ENCODE measurements at places on chromosomes 1 and 21.

DNA sequence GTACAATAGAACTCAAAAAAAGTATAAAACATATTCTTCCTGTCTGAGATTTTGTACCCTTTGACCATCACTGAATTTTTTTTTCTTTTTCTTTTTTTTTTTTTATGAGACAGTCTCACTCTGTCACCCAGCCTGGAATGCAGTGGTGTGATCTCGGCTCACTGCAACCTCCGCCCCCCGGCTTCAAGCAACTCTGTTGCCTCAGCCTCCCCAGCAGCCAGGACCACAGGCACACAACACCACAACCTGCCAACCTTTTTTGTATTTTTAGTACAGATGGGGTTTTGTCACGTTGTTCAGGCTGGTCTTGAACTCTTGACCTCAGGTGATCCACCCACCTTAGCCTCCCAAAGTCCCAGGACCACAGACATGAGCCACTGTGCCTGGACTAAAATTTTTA lies 10.4 kb downstream of the SDCCAG8 start:
- no peak for DNase-seq

DNA sequence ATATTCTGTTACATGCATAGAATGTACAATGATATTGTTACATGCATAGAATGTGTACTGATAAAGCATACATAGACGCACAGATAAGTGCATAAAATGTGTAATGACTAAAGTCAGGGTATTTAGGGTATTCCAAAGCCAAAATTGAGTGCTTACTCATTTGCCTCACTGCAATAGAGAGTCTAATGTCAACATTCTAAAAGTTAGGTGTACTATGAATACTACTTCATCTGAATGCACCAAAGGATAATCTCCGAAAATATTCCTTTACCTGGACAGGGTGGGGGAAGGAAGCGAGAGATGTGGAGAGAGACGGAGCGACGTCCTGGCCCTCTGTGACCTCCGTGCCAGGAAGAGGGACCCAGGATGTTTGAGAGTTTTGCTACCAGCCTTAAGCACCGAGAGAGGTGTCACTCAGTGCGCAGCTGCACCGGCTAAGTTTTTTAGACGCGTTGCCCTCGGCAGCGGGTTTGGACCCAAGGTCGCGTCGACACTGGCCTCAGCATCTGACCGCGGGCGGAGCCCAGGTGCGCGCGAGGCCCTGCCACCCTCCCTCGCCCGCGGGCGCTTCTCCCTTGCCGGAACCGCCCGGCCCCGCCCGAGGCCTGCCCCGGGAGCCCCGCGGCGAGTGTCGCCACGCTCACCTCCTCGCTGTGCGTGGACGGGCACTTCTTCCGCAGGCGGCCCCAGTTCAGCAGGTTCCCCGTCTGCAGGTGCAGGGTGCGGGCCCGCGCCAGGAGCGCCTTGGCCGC lies 660 bp downstream of the GCLM start:
- DNase-seq: peak; percentile 24

DNA sequence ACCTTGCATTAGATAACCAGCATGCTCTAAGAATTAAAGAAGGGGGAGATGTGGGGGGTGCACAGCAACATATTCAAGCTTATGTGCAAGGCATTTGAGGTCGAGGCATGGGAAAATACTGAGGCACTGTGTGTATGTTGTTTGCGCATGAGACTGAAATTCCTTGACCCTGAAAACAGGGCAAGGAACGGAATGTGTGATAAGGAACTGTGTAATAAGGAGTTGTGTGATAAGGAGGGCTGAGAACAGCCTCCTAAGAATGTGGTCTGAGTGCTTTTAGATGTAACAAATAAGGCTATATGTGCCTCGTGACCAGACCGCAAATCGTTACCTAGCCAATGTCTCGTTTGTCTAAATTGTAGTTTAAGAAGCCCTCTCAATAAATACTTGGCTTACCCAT lies 26.5 kb upstream of the ITLN1 start:
- no peak for DNase-seq

GRCh38 chr1:98323906-98324358 lies 337.6 kb upstream of the SNX7 start:
- DNase-seq: peak; percentile 25

GRCh38 chr1:17250601-17251000 lies 1.7 kb downstream of the PADI3 start:
- no peak for DNase-seq

DNA sequence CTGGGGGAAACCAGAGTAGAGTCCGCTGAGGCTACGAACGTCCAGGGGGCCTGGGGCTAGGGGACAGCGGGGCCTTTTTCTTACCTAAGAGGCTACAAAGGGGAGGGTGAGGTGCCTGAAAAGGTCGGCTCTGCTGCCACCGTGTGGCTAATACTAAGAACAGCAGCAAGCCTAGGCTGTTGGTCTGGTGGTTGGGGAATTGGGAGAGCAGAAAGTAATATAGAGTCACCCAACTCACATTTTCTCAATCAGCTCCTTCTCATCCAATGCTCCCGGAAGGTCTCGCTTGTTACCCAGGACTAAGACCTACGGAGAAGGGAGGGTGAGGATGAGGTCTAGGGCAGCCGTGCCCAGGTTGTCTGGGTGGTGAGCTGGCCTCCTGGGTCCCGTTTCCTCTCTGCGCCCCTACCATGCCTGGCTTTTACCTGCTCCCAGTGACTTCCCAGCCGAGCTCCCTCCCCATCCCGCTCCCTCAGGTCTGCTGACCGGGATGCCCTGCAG lies 9.3 kb downstream of the ARL8A start:
- DNase-seq: peak; percentile 79

DNA sequence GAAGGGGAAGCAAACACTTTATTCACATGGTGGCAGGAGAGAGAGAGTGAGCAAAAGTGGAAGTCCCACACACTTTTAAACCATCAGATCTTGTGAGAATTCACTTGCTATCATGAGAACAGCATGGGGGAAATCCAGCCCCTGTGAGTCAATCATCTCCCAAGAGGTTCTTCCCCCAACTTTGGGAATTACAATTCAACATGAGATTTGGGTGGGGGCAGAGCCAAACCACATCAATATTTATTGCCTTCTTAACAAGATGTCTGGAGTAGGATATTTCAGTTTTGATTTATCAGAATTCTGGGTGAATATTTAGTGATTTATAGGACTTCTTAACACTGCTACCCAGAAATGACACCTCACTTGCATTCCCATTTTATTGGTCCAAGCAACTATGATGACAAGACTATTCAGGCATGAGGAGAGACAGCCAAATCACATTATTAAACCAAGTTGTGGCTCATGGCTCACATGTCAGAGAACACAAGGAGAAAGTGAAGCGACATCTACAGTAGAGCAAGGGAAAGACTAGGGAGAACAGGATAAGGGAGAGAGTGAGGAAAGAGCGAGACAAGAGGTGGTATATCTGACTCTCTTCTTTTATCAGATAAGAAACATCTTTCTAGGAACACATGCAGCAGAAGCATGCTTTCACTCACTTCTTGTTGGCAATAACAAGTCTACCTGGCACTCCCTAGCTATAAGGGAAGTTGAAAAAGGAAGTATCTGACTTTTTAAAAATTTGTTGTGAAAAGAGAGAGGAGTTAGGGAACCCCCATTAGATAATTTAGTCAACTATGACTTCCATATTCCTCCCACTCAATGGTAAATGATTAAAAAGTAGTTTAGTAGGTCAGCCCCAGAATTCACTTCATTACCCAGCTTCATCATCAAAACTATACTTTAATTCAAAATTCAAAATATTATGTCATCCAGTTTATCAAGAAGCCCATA lies 36.6 kb upstream of the PTPRC start:
- DNase-seq: no peak

DNA sequence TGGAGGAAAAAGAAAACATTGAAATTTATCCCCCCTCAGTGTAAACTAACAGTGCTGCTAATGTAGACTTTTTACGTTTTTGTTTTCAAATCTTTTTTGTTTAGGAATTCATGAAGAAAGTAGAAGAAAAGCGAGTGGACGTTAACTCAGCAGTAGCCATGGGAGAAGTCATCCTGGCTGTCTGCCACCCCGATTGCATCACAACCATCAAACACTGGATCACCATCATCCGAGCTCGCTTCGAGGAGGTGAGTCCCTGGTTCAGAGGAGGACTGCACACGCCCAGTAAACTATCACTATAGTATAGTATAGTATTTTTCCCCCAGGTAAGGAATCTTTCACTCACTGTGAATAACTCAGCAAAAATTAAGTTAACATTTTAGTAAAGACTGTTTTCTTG lies 37.8 kb upstream of the BMP8A start:
- no peak for DNase-seq

DNA sequence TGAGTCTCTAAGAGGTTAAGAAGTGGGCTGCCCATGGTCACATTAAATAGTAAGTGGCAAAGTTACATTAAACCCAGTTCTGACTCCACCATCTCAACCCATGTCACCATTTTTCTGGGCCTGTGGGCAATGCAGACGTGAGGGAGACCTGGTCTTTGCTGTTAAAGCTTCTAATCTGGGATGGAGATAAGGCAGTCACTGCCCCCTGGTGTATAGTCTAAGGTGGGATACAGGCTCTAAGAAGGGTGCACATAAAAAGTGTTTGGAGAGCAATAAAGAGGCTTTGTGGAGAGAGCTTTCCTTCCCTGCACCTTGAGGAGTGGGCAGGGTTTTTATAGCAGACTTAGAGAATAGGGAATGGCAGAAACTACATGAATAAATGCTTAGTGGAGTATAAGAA lies 141.3 kb downstream of the ROR1 start:
- no peak for DNase-seq

DNA sequence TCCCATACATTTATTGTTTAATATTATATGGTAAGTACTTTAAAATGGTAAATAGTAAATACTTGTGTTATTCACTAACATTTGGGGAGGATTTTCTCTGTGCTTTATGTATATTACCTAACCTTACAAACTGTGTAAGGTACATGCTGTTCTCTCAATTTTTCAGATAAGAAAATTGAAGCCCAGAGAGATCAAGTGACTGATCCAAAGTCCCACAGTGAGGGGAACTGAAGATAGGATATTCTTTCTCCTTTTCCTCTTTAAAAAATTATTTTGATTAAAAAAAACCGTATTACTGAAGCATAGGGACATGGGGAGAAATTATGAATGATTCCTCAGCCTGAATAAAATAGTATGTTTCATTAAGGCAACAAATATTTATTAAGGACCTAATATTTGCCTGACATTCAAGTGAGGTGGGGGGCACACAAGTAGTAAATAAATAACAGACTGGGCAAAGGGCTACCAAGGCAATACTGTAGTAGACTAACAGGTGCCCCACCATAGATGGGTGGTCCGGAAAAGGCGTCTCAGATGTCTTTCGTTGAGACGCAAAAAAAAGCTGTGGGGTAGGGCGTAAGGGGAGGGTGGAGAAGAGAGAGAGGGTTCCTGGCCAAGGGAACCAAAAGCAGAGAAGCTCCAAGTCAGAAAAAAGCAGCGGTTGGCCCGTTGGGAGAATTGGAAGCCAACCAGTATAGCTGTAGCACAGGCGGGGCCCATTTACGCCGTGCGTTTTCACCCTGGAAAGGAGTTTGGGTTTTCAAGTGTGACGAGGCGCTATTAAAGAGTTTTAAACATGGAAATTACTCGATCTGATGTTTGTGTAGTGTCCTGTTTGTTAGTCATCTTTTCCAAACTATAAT lies 944 bp upstream of the AGO3 start:
- DNase-seq: peak; percentile 79

DNA sequence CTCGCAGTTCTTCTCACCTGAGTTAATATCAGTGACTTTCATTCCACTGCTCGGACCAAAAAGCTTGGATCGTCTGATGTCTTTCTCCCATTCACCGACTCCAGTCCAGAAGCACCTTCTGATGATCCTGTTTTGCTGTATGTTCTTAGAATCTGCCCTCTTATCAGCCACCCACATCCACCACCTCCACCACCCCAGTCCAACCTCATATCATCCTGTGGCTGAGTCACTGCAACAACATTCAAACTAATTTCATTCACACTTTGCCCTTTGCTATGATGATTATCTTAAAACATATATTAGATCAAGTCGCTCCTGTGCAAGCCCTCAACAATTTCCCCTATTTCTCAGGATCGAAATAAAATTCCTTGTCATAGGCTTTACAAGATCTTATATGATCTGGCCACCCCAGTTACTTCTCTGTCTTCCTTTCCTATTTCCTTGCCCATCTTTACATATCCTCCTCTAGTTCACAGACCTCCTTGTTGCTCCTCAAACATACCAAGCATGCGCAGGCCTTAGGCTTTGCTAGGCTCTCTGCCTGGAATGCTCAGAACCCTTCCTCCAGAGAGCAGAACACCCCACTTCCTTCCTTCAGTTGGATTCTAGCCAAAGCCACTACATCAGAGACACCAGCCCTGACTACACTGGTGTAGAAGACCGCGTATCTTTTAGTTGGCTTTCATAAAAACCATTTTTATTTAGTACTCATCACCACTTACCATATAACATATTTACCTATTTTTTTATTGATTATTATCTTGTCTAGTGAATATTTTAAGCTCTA lies 335.7 kb upstream of the GREM2 start:
- no peak for DNase-seq

GRCh38 chr1:50422675-50422945 lies 633 bp downstream of the DMRTA2 start:
- DNase-seq: no peak

DNA sequence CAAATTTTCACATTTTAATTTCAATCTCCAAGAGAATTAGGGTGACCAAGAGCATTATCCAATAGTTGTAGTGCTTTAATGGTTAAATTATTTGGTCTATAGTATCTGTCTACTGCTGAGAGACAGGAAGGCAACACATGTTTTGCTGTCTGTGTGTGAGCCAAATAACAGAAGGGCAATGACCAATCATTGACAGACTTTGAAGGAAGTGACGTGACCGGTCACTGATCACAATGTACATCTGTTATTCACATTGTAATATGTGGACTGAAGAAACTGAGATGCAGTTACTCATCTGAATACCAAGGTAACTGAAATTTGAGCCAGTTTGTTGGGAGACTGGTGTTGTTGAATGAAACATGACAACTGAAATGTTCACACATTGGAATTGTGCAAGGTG lies 196.7 kb downstream of the LRRC40 start:
- no peak for DNase-seq

GRCh38 chr21:26351661-26352060 lies 181.1 kb upstream of the APP start:
- no peak for DNase-seq

DNA sequence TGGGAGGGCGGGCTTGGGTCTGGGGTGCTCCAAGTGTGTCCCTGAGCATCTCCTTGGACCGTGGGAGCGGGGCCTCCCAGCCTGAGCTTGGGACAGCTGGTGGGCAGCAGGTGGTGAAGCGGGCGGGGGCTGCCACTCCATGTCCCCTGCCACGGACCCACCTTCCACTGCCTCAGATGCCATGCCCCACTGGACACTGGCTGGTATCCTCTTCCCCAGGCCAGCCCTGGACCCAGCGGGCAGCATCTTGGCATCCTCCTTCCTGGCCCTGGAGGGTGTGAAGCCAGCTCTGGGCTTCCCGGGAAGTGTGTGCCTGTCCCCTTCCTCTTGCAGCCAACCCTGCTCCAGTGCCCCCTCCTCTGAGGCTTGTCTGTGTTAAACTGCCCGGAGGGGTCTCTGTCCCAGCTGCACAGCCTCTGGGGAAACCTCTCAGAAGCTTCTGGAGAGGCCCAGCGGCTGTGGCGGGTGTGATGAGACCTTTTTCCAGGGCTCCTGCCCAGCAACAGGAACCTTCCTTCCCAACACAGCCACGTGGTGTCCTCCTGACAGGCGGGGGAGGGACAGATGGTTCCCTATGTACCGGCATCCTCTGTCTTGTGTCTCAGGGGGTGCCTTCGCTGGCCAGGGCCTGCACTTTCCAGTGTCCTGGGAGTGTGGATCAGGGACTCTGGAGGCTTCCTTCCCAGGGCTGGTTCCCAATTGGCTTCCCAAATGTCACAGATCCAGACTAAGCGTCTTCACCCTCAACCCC lies 81.6 kb upstream of the DISP3 start:
- DNase-seq: peak; percentile 9
